Activated CD8-positive, alpha-beta T cell treated with anti-CD3 and anti-CD28 coated beads for 36 hours (primary cell): ENCODE measurements at places on chromosomes 5 and 9. TPM values are rescaled to one million over a fixed set of nuclear protein-coding genes. Genes with fewer than 3 reads are reported as not detected.
A peak's percentile ranks its signal among the peaks of the same experiment; 100 is the strongest.

GRCh38 chr9:3677541-3677940 is 151.7 kb upstream of the RFX3 start:
- no peaks in the 10 kb centered on the region for H3K27me3 ChIP-seq
- no peaks in the 10 kb centered on the region for H3K4me1 ChIP-seq
- no peak for DNase-seq
- H3K27ac ChIP-seq: no peak overlapping the region

- DNase-seq: no peak
- H3K27ac ChIP-seq: no peak overlapping the region
- H3K36me3 ChIP-seq: no peaks in the 10 kb centered on the region
- H3K27me3 ChIP-seq: no peaks in the 10 kb centered on the region
These were observed 23.5 kb upstream of the GHR start for GRCh38 chr5:42399702-42400101.

DNA sequence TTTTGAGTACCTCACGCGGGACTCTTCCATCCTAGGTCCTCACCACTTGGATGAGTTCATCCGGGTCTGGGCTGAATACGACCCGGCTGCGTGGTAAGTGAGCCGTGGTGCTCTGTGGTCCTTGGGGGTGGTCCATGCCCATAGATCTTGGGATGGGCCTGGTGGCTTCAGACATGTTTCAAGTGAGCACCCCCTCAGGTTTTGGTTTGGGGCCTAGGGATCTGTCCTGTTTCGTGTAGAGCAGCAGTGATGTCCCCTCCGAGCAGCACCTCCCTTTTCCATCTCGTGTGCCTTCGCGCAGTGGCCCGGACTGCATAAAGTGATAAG is 218.9 kb downstream of the CACNA1B start:
- no peaks in the 10 kb centered on the region for H3K27me3 ChIP-seq
- no peak overlapping the region for H3K4me3 ChIP-seq
- DNase-seq: no peak
- no peak overlapping the region for H3K27ac ChIP-seq
- H3K36me3 ChIP-seq: no peaks in the 10 kb centered on the region

DNA sequence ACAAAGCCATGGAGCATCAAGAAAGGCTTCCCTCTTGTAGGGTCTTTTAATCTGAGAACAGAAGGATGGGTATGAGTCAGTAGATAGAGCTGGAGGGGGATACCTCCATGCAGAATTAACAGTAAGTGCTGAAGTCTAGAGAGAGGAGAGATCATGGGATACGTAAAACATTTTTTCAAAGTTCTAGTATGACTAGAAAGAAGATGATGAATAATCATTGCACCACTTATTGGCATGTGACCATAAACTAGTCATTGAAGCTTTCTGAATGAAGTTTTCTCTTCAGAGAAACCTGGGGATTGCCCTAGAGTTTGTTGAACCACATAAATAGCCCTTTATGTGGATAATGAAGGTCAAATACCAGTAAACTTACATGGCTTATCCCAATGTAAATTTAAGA is 48.6 kb upstream of the PTPRD start:
- no peaks in the 10 kb centered on the region for H3K27me3 ChIP-seq
- no peaks in the 10 kb centered on the region for H3K36me3 ChIP-seq
- H3K4me1 ChIP-seq: no peaks in the 10 kb centered on the region
- H3K27ac ChIP-seq: no peak overlapping the region

DNA sequence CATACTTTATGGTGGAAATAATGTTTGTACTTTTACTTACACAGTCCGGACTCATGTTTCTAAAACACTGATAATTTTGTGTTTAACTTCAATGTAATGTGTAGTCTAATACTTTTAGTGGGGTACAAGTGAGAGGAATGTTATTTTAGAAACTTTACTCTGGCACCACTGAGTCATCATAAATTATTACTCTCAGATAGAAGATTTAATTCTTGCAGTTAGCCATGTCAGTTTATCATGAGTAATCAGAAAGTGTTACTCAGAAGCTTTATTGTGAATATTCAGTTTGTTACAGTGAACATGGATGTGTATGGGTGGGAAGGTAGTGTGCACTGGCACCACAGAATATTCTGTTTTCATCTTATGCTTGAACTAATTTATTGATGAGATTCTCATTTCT is 20.0 kb downstream of the OGN start:
- H3K27me3 ChIP-seq: no peaks in the 10 kb centered on the region
- no peak for DNase-seq
- H3K27ac ChIP-seq: no peak overlapping the region
- H3K4me1 ChIP-seq: peaks cover 9% of the 10 kb centered on the region

GRCh38 chr5:56313004-56313531 is 79.9 kb upstream of the ANKRD55 start:
- no peak for DNase-seq
- no peaks in the 10 kb centered on the region for H3K36me3 ChIP-seq
- H3K27me3 ChIP-seq: peaks cover 1% of the 10 kb centered on the region
- no peak overlapping the region for H3K27ac ChIP-seq

DNA sequence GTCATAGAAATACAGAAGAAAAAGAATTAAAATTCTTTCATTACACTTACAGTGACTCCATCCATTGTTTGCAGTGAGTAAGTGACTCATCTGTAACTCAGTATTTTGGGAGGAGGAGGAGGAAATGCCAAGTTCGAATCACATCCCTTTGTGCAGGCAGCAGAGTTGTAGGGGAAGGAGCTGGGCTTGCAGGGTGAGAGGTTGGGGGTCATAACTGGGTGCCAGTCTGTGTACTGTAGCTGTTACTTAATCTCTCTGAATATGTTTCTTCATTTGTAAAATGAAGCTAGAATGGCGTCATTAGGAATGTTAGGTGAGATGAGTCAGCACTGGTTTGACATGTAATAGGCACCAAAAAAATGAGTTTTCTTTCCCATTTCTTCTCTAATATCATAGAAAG is 235.7 kb upstream of the ADAMTSL1 start:
- DNase-seq: no peak
- H3K4me1 ChIP-seq: peaks cover 2% of the 10 kb centered on the region
- H3K36me3 ChIP-seq: no peaks in the 10 kb centered on the region
- H3K4me3 ChIP-seq: no peak overlapping the region
- H3K27ac ChIP-seq: no peak overlapping the region

DNA sequence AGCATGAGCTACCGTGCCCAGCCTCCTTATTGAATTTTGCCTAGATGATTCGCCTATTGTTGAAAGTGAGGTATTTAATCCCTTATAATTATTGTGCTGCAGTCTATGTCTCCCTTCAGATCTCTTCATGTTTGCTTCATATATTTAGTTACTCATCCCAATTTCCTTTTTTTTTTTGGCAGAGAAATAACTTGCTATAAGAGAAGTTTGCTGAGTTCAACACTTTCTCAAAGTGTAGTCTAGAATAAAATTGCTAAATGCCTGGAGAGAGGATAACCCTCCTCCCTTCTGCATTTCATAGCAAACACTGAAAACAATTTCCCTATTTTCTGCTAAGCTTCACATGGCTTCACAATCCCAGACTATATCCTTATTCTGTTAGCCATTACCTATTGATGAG is 136.6 kb upstream of the CD180 start:
- no peaks in the 10 kb centered on the region for H3K4me1 ChIP-seq
- no peak overlapping the region for H3K27ac ChIP-seq
- H3K36me3 ChIP-seq: no peaks in the 10 kb centered on the region
- H3K27me3 ChIP-seq: no peaks in the 10 kb centered on the region
- no peak overlapping the region for H3K4me3 ChIP-seq
- no peak for DNase-seq

DNA sequence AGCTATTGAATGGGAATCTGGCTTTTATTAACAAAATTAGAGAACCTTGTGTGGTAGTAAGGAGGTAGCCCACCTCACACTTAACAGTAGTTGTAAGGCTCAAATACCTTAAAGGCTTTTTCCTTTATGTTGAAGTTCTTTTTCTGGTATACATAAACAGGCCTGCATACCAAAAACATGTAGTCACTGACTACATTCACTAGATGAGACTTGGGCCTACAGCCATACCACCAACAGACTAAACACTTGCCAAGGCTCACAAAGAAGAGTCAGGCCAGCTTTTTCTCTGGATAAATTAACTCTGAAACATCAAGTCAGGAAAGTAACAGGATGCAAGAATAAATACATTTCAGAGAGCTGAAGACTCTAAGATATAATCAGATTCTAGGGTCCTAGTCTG is 78.6 kb upstream of the MPDZ start:
- no peaks in the 10 kb centered on the region for H3K27me3 ChIP-seq
- no peaks in the 10 kb centered on the region for H3K36me3 ChIP-seq
- DNase-seq: no peak
- no peak overlapping the region for H3K4me3 ChIP-seq
- H3K27ac ChIP-seq: no peak overlapping the region
- no peaks in the 10 kb centered on the region for H3K4me1 ChIP-seq

DNA sequence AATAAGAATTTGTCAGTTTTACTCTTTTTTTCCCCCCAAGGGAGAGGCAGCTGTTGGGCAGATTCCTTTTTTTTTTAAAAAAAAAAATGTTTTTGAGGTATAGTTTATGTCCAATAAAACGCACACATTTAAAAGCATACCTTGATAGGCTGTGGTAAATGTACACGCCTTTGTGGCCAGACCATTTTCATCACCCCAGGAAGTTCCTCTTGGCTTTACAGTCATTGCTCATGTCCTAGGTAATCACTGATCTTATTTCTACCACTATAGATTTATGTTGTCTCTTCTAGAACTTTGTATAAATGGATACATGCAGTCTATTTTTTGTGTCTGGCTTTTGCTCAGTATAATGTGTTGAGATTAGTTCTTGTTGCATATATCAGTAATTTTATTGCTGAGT is 9.8 kb downstream of the SUB1 start:
- H3K27ac ChIP-seq: peak overlapping the region; percentile 78
- no peak overlapping the region for H3K4me3 ChIP-seq
- H3K4me1 ChIP-seq: peaks cover 69% of the 10 kb centered on the region
- no peaks in the 10 kb centered on the region for H3K27me3 ChIP-seq

- no peaks in the 10 kb centered on the region for H3K36me3 ChIP-seq
- peaks cover 31% of the 10 kb centered on the region for H3K4me1 ChIP-seq
- H3K27me3 ChIP-seq: peaks cover 44% of the 10 kb centered on the region
- H3K27ac ChIP-seq: no peak overlapping the region
These were observed 2.5 kb downstream of the FST start for GRCh38 chr5:53482717-53483638.

- peaks cover 13% of the 10 kb centered on the region for H3K4me1 ChIP-seq
- H3K27ac ChIP-seq: peak overlapping the region; percentile 0
- no peak for DNase-seq
- no peaks in the 10 kb centered on the region for H3K27me3 ChIP-seq
- no peak overlapping the region for H3K4me3 ChIP-seq
These were observed 16.7 kb upstream of the TNFSF8 start for GRCh38 chr9:114947058-114947457.

DNA sequence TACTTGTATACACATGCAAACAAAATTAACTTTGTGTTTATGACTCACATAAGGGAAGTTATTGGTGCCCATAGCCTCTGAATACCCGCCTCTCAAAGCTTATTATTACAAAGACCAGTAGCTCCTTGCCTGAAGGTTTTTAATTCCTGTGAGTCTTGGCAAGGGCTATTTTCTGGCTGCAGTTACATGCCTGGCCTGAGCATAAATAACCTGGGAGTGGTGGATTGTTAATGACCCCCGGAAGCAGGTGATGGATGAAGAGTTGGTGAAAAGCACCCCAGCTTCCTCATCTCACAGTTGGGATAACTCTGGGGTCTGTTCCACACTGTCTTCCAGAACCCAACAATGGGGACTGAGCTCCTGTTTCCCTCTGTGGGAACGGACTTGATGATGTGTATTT is 594.5 kb downstream of the PDE4D start:
- no peak for DNase-seq
- H3K4me1 ChIP-seq: peaks cover 11% of the 10 kb centered on the region
- no peak overlapping the region for H3K27ac ChIP-seq
- H3K4me3 ChIP-seq: no peak overlapping the region
- no peaks in the 10 kb centered on the region for H3K27me3 ChIP-seq

DNA sequence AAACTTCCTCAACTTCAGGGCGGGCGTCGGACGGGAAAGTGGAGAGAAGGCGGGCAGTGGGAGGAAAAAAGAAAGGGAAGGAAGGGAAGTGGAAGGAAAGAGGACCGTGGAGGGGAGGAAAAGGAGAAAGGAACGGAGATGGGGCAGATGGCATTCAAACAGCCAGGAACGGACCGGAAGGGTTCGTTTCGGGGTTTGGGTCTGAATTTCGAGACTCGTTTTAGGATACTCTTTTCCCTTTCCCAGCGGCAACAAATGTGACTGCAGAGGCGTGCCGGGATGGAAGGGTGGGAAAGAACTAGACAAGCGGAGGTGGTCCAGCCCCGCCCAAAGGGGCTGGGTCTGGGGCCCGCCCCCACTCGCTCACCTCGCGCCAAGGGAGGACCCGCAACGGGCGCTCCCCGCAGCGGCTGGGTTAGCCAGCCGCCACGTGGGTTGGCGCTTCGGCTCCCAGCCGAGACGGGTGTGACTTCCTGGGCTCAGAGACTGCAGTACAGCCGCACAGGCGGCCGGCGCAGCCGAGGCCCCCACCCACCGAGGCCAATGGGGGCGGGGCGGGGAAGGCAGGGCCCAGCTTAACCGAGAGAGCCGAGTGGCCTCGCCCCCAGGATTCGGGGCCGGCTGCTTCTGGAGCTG is 2.7 kb downstream of the VCAN start:
- H3K36me3 ChIP-seq: no peaks in the 10 kb centered on the region
- peaks cover 71% of the 10 kb centered on the region for H3K27me3 ChIP-seq
- DNase-seq: peak; percentile 60
- peaks cover 31% of the 10 kb centered on the region for H3K4me1 ChIP-seq
- H3K4me3 ChIP-seq: peak overlapping the region; percentile 73

DNA sequence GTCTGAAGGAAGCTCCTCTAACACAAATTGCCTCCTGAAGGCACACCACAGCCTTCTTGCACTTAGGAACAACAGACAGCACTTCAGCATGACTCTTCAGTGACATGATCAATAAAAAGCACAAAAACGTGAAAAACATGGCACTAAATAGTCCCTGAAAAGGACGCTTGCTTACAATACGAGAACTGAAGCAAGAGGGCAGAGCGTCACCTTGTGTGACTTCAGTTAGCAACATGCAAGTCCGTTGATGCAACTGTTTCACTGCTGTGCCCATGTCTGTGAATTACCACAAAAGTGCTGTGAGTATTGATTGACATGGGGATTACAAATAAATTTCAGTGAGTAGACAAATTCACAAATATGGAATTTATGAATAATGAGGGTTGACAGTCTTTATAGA is 219.9 kb upstream of the GAS1 start:
- H3K36me3 ChIP-seq: no peaks in the 10 kb centered on the region
- H3K4me1 ChIP-seq: no peaks in the 10 kb centered on the region
- DNase-seq: no peak
- no peak overlapping the region for H3K27ac ChIP-seq

- no peak overlapping the region for H3K27ac ChIP-seq
- no peak overlapping the region for H3K4me3 ChIP-seq
- peaks cover 2% of the 10 kb centered on the region for H3K4me1 ChIP-seq
These were observed 33.0 kb upstream of the PPP2CA start for GRCh38 chr5:134258896-134259295.

Gene EFCAB9
- not detected for total RNA-seq

Gene IFNA21
- total RNA-seq: not detected

Gene ZNF618
- 0.22 TPM for total RNA-seq

Gene NUTM2F
- not detected for total RNA-seq

Gene ADGRD2
- total RNA-seq: not detected

Gene CAPSL
- 0.43 TPM for total RNA-seq

Gene GGTA1
- not detected for total RNA-seq

Gene PCYOX1L
- total RNA-seq: 21.2 TPM
